ENCODE measurements at places on chromosomes 12 and 14.

- DNase-seq, result no peak
Observed at GRCh38 chr12:34398366-34398705, 376.0 kb downstream of the ALG10 start.

DNA sequence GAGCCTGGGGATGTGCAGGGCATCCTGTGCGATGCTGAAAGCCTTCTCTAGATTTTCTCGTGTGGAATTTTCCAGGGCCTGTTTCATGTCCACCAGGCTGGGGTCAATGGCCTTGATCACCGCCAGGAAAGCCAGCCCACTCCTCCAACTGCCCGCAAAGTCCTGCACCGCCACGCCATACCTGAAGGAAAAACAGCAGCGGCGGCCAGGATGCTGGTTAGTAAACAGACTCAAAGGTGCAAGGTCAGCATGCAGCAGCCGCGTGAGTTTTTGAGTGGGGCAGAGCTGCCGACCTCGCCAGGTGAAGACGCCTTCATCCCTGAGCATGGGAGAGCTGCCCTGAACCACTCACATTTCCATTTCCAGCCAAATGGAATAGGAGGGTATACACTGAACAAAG is 53.4 kb upstream of the DICER1 start:
- no peak for DNase-seq

DNA sequence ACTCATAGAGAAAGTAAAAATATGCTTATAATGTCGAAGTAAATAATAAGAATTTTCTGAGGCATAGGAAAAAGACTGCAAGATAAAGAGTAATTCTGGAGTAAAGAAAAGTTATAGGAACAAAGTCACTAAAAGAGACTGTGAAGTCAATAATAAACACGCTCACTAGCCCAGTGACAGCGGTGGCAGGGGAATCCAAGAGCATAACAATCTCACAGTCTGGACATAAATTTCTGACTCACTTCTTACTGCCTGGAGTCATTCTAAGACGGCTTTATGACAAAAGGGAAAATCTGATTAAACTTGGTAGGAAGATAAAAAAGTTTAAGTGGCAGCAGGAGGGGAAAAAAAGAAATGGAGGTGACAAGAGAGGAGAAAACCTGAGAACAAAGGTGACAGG is 56.4 kb upstream of the GRIP1 start:
- no peak for DNase-seq

- DNase-seq, result peak; percentile 7
Observed at GRCh38 chr12:43029971-43030370, 440.4 kb upstream of the PRICKLE1 start.

DNA sequence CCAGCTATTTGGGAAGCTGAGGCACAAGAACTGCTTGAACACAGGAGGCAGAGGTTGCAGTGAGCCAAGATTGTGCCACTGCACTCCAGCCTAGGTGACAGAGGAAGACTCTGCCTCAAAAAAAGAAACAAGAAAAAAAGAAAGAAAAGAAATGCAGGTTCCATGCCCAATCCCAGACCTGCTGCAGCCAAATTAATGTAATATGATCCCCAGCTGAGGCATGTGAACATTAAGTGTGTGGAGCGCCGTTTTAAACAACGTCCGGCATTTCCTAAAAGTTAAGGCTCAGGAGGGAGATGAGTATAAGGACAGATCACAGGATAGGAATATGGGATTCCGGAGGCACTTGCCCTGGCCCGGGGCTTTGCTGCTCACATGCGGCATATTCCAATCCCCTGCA is 162.9 kb downstream of the KSR2 start:
- no peak for DNase-seq

GRCh38 chr12:113347107-113347506 is 11.3 kb upstream of the PLBD2 start:
- DNase-seq, result no peak

- DNase-seq, result peak; percentile 23
Observed at GRCh38 chr14:33510063-33510481, 440.8 kb downstream of the EGLN3 start.

- no peak for DNase-seq
Observed at GRCh38 chr14:59116984-59117415, 71.5 kb upstream of the DAAM1 start.

DNA sequence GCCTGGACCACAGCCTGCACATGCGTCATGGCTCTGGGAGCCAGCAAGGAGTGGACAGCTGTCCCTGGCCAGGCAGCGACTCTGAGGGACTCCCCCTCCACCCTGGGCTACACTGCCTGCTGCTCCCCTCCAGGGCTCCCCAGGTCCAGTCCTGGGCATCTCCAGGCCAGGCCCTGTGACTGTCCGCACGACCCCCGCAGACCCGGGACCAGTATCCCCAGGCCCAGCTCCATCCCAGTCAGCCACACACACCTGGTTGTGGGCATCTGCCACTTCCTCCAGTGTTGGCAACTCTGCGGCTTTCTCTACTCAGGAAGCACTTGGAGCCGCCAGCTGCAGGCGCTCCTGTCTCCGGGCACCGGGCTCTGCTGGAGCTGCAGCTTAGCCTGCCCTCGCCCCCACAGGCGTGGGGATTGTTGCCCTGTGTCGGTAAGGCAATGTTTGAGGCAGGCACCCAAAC is 2.4 kb downstream of the ULK1 start:
- DNase-seq, result peak; percentile 87

DNA sequence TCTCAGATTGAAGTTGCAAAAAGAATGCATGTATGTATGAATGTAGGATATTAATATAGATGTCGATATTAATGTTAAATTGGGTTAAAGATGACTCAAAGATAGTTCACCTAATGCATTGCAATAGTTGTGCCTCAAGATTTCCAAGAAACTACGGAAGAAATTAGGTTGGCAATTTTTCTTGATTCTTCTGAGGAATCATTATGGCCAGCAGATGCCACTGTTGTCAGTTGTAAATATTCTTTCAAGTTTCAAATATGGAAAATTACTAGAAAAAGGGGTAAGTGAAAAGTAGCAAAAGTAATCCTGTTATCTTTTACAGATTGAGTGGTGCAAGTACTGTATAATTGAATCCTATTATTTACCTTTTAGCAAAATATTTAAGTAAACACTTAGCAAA is 202.1 kb downstream of the ADAMTS20 start:
- DNase-seq, result peak; percentile 78

- DNase-seq, result no peak
Observed at GRCh38 chr12:78929075-78929418, 64.5 kb downstream of the SYT1 start.

DNA sequence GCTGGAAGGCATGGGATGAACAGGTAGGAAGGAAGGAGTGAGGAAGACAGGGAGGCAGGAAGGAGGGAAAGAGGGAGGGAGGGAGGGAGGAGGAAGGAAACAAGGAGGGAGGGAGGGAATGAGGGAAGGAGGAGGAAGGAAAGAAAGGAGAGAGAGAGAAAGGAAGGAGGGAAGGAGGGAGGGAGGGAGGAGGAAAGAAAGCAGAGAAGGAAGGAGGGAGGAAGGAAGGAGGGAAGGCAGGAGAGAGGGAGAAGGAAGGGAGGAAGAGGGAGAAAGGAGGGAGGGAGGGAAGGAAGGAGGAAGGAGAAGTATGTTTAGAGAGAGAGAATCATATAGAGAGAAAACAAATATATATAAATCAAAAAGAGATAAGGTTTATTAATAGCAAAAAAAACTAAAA is 175.9 kb upstream of the FOXN3 start:
- no peak for DNase-seq

GRCh38 chr12:59087077-59087673 is 166.9 kb upstream of the LRIG3 start:
- peak; percentile 68 for DNase-seq

GRCh38 chr12:62320054-62320453 is 59.9 kb downstream of the USP15 start:
- no peak for DNase-seq

DNA sequence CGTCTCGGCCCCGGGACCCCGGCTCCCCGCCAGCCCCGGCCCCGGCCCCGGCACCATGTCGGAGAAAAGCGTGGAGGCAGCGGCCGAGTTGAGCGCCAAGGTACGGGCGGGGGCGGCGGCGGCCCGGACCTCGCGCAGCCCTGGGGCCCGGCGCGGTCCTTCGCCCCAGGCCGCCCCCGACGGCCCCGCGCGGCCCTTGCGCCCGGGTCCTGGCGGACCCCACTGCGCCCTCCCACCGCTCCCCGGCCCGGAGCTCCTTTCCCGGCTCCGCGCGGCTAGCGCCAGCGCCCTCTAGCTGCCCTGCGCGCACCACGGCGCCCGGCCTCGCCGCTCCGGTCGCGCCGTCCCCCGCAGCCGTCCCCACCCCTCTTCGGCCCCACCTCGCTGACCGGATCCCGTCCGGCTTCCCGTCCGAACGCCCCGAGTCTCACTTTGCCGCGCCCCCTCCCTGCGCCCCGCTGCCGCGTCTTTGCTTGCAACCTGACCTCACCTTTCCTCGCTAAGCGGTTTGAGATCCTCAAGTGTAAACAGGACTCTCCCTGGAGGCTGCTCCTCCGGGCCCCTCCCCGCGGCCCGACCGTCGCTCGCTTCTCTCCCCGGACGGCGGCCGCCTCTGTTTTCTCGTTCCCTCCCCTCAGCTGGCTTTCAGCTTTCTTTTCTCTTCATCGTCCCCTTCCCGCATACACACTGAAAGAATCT is 637 bp downstream of the PTMS start:
- peak; percentile 95 for DNase-seq

DNA sequence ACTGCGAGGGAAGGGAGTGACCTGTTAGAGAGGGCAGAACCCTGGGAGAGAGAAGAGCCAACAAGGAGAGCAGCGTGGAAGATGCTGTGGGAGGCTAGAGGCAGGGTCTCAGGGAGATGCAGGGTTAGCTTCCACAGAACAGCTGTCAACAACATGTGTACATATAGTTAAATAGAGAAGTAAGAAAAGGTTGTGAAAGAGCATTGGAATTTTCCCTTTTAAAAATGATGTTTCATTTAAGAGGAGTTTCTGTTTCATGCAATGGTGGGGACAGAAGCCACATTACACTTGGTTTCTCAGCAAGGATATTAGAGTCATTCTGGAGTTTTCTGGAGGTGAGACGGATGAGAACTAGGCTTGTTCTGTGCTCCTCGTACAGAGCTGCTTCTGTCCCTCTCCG is 23.8 kb upstream of the TBC1D30 start:
- DNase-seq, result no peak

- no peak for DNase-seq
Observed at GRCh38 chr12:27502021-27502435, 22.0 kb upstream of the PPFIBP1 start.

- DNase-seq, result peak; percentile 7
Observed at GRCh38 chr14:61322799-61323290, 1.5 kb downstream of the PRKCH start.

GRCh38 chr14:36973806-36974442 is 198.5 kb downstream of the SLC25A21 start:
- DNase-seq, result peak; percentile 79

DNA sequence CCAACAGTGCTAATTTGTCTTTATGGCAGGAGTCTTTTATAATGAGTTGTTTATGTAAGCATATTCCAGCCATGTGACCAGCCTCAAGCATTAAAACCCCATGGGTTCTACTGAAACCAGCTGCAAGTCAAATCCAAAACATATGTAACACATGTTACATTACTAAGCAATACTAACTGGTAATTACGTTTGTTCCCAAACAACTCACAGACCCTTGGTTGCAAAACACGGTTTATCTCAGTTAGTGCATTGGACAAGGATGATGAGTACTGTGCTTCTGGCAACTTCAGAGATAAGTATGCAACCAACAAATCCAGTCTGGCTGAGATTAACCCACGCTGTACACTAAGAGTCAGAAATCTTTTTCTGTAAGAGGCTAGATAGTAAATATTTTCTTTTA is 110.1 kb upstream of the FAR2 start:
- DNase-seq, result peak; percentile 95

DNA sequence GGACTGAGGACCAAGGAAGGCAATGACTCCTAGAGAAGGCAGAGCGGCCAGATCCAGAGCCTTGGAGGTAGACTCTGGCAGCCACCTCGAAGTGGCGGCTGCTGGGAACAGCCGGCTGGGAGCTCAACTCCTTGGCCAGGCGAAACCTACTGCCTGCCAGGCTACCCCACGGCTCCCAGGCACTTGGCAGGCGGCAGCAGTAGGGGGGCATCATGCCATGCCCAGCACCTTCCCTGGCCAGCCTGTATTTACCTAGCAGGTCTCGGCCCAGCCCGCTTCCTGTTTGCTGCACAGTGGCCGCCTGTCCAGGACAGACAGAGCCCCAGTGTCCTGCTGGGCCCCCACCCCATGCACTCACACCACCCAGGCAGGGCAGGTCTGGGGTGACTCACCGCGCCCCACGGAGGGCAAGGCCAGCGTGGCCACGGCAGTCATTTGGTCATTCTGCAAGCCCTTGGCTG is 10.2 kb downstream of the TRPV4 start:
- no peak for DNase-seq

DNA sequence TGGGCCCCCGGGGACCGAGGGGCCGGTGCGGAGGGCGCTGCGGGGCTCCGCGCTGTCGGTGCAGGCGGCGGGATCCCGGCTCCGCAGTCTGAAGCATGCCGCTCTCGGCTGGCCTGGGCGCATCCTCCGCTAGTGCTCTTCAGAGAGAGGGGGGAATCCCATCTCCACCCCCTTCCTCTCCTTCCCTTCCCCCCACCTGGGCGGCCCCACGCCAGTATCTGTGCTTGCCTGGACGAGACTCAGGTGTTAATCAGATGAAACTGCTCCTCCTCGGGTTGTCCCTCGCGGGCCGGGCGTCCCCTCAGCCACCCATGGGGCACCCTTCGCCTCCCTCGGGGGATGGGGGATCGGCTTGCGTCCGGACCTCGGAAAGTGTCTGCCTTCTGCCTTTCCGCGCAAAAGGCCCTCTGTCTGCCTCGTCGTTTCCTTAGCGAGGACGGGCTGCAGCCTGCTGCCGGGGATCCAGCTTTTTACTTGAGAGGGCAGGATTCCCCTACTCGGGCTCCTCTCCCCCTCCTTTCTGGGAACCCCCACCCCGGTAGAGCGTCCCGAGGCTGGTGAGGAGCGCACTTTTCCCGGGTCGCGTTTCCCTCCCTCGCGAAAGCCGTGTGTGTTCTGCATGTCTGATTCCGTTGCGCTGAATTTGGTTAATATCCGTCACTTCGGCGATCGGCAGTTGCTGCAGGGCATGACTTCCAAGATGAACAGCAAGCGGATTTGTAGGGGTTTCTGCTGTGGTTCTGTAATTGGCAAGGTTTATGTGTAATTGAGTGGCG is 1.1 kb downstream of the GPHN start:
- peak; percentile 63 for DNase-seq

DNA sequence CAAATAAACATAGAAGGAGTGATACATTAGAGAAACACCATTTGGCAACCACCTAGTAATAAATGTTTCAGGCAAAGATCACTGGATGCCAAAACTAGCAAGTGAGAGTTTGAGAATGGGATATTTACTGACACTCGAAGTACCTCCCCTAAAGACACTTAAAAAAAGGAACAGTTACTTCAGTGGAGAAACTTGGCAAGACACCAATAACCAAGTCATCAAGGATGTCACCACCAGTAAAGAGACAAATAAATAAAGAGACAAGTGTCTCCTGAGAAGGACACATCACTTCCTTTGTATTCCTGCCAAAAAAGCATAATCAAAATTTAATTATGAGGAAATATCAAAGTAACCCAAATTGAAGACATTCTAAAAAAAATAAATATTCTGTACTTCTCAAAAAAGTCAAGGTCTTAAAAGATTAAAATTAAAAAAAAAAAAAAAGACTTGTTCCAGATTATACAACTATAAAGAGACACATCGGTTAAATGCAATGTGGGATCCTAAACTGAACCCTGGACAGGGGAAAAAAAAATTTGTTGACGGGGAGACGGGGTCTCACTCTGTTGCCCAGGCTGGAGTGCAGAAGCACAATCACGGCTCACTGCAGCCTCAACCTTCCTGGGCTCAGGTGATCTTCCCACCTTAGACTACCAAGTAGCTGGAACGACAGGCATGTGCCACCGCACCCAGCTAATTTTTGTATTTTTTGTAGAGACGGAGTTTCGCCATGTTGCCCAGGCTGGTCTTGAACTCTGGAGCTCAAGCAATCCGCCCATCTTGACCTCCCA is 26.4 kb downstream of the TM7SF3 start:
- DNase-seq, result no peak

GRCh38 chr12:26195641-26196420 is 458 bp downstream of the SSPN start:
- peak; percentile 80 for DNase-seq
